ENCODE measurements at places on chromosomes 16 and 17. TPM values are rescaled to one million over a fixed set of nuclear protein-coding genes. Genes with fewer than 3 reads are reported as not detected.

- no peak overlapping the region for H3K27ac ChIP-seq
- no peak overlapping the region for H3K4me3 ChIP-seq
- no peaks in the 10 kb centered on the region for H3K4me1 ChIP-seq
- H3K27me3 ChIP-seq: no peaks in the 10 kb centered on the region
Measured at GRCh38 chr17:2697611-2698162, 13.9 kb downstream of the CLUH start.

CBFA2T3 gene
- 12.1 TPM for total RNA-seq

ACAP1 gene
- total RNA-seq: 11.2 TPM

DNA sequence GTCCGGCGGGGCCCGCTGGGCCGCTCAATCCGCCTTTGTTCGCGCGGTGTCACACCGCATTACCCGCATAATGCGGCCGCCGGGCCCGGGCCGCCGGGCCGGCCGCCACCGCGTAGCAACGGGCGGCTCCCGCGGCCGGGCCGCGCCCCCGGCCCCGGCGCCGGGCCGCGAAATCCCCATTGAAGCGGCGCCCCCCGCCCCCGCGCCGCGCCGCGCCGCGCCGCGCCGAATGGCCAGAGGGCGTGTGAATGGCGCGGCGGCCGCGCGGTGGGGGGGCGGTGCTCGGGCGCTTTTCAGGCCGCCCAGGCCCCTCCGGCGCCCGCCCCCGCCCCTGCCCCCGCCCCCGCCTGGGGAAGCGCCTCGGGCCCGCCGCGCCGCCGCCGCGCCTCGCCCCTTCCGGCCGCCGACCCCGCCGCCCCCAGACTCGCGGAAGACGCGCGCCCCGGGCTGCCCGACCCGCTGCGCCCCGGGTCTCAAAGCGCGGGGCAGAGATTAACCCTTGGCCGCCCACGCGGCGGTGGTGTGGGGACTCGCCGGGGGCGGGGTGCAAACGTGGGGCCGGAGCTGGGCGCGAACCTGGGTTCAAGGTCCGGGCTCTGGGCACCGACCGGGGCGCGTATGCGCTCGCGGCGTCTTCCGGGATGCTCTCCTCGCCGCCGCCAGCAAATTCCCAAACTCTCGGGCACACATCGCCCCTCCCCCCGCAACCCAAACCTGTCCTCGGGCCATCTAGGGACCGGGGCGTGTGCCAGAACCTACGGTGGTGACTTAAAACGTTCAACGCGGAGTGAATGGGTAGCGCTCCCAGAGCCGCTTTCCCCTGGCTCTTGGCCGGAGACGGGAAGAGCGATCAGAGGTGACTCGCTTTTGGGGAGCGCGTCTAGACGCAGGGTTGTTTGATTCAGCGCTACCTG, 46.7 kb downstream of the WNT3 start:
- no peaks in the 10 kb centered on the region for H3K36me3 ChIP-seq
- no peak for DNase-seq
- H3K4me3 ChIP-seq: peak overlapping the region; percentile 50
- peaks cover 7% of the 10 kb centered on the region for H3K27me3 ChIP-seq
- no peaks in the 10 kb centered on the region for H3K4me1 ChIP-seq
- peak overlapping the region; percentile 24 for H3K27ac ChIP-seq

DNA sequence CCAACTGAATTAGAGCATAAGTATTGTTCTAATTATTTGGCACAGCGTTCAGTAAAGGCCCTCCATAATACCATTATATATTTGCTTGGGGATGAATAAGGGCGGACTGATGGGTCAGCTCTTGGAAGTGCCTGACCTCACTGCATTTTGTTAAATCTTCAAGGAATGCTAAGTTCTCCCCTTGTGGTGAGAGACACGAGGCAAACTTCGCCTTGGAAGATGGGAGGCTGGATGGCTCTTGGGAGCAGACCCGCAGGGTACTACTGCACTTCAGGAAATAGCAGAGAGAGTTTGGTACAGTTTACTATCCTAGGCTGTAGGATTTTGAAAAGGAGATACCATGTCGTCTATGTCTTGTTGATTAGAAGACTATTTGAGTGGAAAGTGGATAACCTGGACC, 87.0 kb upstream of the RPRML start:
- no peak overlapping the region for H3K27ac ChIP-seq
- DNase-seq: no peak
- H3K4me3 ChIP-seq: no peak overlapping the region

MCRIP2 gene
- 24.6 TPM for total RNA-seq

GRCh38 chr16:48334325-48334724, 50.9 kb downstream of the SIAH1 start:
- H3K4me1 ChIP-seq: no peaks in the 10 kb centered on the region
- no peak overlapping the region for H3K27ac ChIP-seq
- no peak overlapping the region for H3K4me3 ChIP-seq
- no peaks in the 10 kb centered on the region for H3K27me3 ChIP-seq
- DNase-seq: no peak
- H3K36me3 ChIP-seq: no peaks in the 10 kb centered on the region

All from uterus (tissue), 4 donors.